ENCODE measurements at places on chromosomes 7 and 10. TPM values are rescaled to one million over a fixed set of nuclear protein-coding genes. Genes with fewer than 3 reads are reported as not detected.

GRCh38 chr7:154774303-154774969 is 228.5 kb downstream of the PAXIP1 start:
- no peak for DNase-seq

DNA sequence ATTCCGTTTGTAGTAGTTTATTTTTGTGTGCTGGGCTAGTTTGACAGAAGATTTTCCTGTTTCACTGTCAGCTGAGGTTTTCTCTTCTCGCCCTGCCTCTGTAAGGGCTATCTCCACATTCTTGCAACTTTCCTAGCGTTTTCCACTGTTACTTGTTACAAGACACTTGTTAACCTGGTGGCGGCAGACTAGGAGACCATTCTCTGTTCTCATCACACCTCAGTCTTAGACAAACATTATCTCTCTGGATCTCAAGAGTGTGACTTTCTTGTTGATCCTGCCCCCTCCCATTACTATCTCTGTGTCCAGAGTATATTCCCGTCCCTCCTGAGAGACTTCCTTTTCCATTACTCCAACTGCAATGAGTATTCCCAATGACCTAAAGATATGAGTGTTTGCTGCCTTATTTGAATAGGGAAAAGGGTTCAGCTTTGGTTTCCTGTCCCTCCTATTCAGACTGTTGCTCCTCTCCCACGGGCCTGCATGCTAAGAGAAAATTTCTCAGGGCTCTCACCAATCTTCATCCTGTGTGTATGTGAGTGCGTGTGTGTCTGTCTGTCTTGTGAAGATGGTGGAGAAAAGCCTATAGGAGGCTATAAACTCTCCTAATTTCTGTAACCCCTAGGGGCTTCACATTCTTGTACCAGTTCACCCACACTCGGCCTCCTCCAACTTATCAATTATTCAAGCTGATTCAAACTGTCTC is 722.4 kb upstream of the POT1 start:
- no peak for DNase-seq

DNA sequence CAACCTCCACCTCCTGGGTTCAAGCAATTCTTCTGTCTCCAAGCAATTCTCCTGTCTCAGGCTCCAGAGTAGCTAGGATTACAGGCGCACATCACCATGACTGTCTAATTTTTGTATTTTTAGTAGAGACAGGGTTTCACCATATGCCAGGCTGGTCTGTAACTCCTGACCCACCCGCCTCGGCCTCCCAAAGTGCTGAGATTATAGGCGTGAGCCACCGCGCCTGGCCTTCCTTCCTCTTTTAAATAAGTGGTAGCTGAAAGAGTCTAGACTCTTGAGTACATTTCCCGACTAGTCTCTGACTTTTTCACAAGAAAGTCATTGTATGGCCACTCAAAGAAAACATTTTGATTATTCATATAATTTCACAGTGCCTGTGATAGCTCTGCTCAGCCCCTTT is 636.2 kb upstream of the ANKRD30A start:
- no peak for DNase-seq

DNA sequence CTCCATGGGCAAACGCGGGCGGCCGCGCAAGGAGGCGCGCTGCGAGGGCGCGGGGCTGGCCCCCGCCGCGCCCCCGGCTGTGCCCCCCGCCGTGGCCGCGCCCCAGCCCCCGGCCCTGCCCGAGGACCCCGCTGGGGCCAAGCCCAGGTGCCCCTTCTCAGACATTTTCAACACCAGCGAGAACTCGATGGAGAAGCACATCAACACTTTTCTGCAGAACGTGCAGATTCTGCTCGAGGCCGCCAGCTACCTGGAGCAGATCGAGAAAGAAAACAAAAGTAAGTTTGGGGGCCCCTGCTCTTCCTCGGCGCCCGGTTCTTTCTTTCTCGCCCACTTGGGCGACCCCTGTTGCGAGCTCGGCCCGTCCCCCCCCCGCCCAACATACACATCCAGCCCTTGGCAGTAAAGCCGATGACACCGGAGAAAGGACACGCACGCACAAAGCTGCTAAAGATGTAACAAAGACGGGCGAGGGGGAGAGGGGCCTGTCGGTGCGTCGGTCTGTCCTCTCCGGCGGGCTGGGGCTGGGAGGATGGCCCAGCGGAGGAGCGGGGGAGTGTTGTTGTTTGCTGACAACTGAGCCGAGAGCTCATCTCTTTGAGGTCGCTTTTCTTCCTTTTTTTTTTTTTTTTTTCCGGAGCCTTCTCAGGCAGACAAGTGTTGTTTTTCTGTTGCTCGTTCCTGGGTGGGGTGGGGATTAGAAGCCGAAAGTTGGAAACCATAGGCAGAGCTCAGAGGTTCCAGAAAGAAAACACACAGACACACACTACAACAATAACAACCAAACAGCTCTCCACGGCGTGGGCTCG is 604 bp downstream of the MXI1 start:
- no peak for DNase-seq

- no peak for DNase-seq
Observed at GRCh38 chr7:8129318-8129659, 132.7 kb downstream of the ICA1 start.

- DNase-seq = no peak
Observed at GRCh38 chr10:61124756-61125530, 181.0 kb upstream of the RHOBTB1 start.

DNA sequence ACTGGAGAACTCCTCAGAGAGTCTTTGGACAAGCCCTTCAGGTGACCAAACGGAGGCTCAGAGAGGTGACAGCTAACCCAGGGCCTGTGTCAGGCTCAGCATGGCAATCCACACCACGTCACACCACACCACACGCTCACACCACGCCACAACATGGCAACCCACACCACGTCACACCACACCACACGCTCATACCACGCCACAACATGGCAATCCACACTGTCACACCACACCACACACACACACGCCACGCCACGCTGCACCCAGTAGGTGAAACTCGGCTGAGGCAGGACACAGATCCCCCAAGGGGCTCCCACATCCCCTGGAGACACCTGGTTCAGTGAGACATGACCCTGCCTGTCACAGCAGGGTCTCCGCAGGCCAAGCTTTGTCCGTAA is 107.3 kb downstream of the PDGFA start:
- DNase-seq = no peak

ELN gene
- not detected for total RNA-seq

PODXL gene
- total RNA-seq = 278 TPM

GARIN1A gene
- 0.79 TPM for total RNA-seq

MYOZ1 gene
- 0.35 TPM for total RNA-seq
